ENCODE measurements at places on chromosomes 6 and 20.

DNA sequence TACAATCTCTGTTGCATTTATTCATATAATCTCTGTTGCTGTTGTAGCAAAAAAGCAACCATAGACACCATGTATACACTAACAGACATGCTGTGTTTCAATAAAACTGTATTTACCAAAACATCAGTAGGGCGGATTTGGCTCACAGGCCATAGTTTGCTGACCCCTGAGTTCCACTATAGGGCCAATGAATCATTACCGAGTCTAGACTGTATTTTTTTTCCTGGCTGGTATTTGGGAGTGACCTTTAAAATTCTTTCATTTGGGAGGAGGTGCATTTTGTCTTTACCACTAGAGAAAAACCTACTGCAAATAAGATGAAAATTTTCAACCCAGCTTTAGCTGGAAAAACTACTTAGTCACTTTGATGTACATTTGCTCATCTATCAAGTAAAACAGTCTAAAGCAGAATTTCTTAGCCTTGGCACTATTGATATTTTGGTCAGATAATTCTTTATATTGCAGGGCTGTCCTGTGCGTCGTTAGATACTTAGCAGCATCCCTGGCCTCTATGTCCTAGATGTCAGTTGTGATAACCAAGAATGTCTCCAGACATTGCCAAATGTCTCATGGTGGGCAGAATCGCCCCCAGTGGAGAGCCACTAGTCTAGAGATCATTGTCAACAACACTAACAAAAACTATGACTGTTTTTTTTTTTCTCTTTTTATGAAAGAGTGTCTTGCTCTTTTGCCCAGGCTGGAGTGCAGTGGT, 39.5 kb downstream of the DCBLD1 start:
- DNase-seq = no peak

DNA sequence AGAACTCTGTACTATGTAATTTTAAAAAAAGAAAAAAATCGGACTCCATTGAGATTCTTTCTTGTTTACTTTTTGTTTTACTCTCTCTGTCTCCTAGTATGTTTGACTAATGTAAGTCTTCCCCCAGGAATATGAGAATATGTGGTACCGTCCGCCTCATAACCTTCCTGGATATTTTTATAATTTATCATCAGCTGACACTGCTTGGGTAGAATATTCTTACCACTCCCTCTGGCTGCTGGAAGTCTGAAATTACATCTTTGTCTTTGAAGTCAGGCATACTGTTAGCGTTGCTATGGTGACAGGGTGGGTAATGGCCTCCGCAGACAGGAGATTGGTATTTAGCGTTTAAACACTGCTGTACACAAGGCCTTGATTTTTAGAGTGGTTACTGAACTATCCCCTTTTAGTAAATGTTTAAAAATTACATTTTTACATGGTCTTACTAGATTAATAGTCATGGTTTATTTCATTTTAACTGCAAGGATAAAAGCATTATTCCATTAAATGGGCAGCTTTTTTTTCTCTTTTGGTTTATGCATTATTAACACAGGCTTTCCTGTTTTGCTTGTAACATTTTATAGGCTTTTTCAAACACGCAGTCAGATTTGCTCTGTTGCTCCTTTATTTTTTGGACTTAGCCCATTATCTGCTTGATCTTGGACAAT, 176.4 kb downstream of the ARID1B start:
- peak; percentile 87 for DNase-seq

- DNase-seq = no peak
These were observed 15.6 kb downstream of the SNX5 start for GRCh38 chr20:17952692-17953684.

DNA sequence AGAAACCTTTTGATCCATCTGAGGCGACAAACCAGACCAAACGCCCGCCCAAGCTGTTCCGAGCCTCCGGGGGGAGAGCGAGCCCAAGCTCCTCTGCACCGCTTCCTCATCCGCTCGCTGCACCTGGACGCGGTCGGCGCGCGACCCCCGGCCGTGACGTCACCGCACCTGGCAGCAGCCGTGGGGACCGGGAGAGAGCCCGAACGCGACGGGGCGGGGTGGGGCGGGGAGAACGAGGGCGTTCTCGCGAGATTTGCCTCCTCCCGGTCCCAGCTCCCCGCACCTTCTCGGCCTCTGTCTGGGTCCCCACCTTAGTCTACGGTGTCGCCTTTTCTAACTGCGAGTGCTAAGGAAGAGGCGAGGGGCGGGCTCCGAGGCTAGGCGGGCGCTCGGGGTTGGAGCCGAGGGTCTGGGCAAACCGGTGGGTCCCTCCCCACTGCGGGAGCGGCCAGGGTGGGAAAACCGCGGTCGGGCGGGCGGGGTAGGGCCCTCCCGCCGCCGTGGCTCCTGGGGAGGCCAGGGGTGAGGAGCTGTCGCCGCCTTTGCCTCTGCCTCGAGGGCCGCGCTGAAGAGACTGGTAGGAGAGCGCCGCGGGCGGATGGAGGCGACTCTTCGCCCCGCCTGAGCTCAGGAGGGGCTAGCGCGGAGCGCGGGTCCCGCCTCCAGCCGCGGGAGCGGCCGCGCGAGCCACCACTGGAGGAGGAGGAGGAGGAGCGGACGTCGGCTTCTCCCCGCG, at the start of gene CD2AP:
Gene CD2AP, plus strand, starts transcription at position 293 of the 736 bp plus-strand sequence. CDS start 456 bp downstream, outside the sequence.
- peak; percentile 93 for DNase-seq

DNA sequence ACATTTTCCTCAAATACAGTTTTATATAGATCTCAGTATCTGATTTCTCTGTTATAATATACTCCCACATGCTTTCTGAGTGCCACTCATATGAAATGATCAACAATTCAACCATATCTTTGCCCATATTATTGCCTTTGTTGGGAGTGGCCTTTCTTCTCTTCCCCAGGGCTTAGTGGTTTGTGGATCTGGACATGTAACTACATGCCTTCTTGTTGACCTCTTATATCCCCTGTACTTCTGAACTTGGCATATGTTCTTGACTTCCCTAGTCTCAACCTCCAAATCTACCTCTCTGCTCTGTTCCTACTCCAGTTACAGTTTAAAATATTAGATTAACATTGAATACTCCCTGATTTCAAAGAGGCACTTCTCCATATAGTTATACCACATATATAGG, 34.3 kb upstream of the PRIM2 start:
- no peak for DNase-seq

- DNase-seq = no peak
These were observed 86.0 kb downstream of the PTPN1 start for GRCh38 chr20:50595988-50596693.

- no peak for DNase-seq
These were observed 48.7 kb downstream of the MAP7 start for GRCh38 chr6:136501514-136501913.

GRCh38 chr20:8527998-8528723, 396.1 kb downstream of the PLCB1 start:
- peak; percentile 16 for DNase-seq

Measured in AG08396 (cell line).